Stimulated activated naive B cell treated with anti-CD40 and anti-IgM and Interleukin-4, amounts not matched to agents 10 μg/mL and 1 μg/mL and 100 μg/mL, for 72 hours (primary cell): ENCODE measurements at places on chromosomes 4 and X.

DNA sequence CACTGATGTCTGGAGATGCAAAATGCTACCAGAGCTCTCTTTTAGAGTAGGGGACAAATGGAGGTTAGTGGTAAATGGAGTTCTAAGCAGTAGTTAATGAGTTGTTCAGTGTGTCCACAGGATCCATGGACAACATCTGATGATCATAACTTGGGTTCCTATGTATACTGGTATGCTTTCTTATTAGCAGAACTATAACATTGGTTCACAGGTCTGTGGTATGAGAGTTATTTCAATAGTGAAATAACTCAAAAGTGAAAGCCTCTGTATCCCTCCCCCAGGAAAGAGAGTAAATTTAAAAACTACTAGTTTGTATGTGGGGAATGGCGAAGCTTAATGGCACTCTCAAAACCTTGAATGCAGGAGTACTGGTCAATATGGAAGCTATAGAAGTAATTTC, 363.5 kb upstream of the EMCN start:
- DNase-seq, result no peak

DNA sequence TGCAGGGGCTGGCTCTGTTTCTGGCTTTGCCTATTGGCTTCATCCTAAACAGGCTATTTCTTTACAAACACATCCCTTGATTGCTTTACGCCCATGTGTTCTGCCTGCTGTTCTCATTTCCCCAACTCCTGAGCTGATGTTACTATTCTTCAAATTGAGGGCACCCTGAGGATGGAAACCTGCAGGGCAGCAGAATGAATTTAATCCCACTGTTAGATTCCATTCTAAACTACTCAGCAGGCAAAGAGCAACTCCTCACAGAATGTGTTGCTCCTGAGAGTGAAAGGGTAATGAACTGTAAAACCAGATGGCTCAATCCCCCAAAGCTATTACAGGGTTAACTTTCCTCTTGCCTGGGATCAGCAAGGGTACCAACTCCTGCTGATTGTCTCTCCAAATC, 75.7 kb downstream of the ANKRD50 start:
- DNase-seq, result no peak

DNA sequence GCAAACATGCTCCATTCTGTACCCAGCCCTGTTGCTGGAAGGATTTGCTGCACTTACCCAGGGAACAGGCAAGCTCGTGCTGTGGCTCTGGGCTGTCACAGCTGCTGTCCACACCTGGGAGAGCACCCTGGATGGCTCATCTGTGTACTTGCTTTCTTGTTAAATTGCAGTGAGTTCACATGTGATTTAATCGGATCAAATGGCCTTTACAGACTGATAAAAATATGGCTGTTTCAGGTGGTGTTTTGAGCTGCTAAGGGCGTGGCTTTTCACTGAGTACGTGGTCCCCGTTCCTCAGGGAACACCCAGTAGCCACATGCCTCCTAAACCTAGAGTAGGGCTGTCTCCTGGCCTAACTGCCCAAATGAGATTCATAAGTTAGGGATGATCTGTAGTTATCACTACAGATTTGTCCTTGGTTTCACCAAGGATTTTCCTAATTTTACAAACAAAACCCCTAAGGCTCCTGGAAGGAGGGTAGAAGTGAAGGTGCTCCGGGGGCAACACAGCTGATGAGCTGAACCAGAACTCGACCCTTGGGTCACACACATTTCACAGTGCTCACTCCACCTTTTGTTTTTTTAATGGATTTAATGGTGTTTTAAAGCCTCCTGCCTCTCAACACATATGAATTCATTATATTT, 13.7 kb downstream of the KLKB1 start:
- no peak for DNase-seq

DNA sequence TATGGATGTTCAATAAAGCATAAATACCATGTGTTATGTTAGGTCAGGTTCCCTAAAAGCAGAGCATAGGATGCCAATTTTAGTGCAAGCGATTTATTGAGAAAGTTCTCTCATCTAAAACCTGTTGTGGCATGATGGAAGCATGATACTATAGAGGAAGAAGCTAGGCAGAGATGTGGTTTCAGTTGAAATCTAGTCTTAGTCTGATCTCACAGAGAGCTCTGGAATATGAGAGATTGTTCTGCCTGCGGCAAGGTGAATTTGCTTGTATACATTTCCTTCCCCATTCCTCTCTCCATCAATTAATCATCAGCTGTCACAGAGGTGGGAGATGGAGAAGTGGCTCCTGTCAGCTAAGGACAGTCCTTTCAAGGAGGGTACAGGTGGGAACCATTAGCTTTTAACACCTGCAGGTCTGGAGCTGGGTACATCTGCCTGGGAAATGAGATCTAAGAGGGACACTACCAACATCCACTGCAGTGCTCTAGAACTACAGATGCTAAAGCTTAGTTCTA, 252.4 kb downstream of the CFAP299 start:
- no peak for DNase-seq

- no peak for DNase-seq
Measured at GRCh38 chr4:100511896-100512295, 5.9 kb downstream of the EMCN start.

DNA sequence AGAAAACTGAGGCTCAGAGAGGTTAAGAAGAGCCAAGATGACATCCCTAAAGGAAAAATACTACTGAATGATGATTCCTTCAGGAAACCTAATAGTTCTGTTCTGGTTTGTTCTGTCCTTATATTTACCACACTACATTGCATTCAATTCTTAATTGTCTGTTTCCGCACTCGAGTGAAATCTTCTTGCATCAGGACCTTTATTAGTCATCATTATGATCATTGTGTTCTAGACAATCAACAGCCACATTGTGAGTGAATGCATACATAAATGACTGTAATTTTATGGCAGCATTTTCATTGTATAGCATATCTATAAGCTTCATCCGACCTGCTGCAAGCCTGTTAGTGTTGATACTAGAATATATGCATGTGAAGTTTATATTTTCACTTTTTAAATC, 156.7 kb upstream of the FAM241A start:
- no peak for DNase-seq

- no peak for DNase-seq
Measured at GRCh38 chr4:81740487-81740886, 268.8 kb upstream of the RASGEF1B start.

GRCh38 chrX:39301036-39301435, 499.8 kb downstream of the MID1IP1 start:
- no peak for DNase-seq

DNA sequence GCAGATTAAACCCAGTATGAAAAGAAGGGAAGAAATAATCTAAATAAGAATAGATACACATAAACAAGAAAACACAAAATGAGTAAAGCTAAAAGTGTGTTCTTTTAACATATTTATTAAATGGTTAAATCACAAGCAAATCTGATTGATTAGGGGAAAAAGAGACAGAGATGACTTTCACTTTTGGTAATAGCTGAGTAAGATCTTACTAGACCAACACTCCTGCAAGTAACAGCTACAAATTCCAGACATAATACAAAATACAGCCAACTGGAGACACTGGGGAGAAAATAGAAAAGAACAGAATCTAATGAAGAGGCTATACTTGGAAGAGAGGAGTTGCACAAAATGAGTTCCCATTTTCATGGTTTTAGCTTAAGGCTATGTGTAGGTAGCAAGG, 33.5 kb downstream of the OR13H1 start:
- no peak for DNase-seq

GRCh38 chr4:108512615-108513505, 107.5 kb upstream of the RPL34 start:
- DNase-seq, result no peak

- DNase-seq, result no peak
Measured at GRCh38 chr4:129788486-129788885, 692.5 kb downstream of the C4orf33 start.

DNA sequence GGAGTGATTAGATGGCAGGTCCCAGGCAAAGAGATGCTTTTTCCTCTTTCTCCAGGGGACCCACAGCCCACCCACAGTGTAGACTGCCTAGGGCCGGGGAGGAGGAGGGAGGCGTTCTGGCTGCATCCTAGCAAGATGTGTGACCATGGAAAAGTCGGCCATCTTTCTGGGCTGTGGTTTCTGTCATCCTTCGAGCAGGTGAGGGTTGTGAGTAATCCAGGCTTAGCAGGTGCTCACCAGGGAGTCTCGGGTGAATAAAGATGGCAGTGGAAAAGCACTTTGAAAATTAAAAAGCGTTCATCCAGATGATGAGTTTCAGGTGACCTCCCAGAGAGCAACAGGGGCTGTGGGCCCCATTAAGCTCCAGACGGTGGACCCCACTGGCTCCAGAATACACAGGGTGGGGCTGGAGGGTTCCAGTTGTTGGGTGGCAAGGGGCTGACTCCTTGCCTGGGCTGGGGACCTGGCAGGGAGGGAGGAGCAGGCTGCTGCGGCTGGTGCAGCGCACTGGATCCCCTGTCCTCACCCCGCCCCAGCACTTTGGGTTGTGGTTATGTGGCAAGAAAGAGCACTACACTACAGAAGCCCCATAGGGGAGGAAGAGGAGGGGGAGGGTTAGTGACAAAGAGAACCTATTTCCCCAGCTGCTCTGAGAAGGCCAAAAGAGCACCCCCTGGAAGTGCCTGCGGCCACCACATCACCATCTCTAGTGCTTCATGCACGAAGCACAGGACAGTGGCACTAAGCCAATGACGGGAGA, 23.7 kb downstream of the ELF4 start:
- DNase-seq, result peak; percentile 21

DNA sequence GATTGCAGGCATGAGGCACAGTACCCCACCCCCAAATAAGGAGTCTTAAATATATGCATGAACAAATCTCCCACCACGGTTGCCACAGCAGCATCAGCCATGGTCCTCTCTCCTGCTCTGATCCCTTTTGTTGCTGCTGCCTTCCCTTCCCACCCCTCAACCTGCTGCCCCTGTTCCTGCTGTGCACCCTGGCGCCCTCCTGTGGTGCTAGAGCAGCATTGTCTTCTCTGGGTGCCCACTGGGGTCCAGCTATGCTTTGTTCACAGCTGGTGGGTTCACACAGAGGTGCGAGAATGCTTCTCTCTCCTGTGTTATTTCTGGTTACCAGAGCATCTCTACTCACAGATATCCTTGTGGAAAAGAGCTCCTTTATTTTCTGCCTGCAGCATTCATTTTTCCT, 116.2 kb downstream of the GATB start:
- no peak for DNase-seq

DNA sequence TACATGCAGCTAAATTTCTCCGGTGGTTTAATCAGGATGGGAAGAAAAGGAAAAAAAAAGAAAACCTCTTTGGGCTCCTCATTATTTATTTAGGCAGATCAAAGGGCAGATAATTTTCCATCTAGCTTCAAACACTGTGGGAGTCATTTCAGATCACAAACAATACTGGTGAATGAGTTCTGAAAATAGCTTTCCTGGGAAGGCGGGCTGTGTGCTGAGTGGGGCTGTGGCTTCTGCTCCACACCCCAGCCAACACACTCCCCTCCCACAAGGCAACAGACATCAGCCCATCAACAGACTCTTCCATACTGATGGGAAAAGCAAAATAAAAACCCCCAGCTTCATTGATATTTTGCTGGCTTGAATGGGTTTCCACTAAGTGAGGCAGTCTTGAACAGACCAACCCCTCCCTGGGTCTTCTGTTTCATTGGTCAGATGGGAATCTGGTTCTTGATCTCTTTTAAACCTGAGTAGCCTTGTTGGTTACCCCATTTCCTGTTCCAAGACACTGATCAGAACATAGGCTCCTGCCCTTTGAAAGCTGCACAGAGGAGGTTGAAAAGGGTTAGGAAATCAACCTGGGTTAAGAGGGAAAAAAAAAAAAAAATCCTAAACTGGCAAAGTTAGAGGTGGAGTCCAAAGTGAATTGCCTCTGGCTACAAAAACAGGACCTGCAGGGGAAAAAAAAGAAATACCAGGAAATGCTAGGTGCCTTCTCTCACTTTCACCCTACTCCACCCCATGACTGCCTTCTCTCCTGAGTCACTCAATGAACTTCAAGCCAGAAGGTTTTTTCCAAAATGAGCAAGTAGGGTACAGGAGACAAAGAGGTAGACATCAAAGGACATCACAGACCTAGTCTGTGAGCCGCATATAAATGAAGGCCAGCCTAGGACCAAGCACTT, 20.0 kb downstream of the AMOT start:
- DNase-seq, result no peak

- DNase-seq, result no peak
Measured at GRCh38 chr4:174036576-174036975, 246.9 kb downstream of the FBXO8 start.

DNA sequence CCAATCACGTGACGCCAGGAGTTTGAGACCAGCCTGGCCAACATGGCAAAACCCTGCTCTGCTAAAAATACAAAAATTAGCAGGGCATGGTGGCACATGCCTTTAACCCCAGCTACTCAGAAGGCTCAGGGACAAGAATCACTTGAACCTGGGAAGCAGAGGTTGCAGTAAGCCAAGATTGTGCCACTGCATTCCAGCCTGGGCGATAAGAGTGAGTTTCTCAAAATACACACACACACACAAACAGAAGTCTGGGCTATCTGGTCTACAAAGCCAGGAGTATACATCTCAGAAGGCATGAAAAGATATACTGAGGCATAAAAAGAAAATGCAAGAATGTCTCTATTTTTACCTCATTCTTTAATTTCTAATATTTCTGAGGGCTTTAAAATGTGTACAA, 11.3 kb downstream of the YTHDC1 start:
- DNase-seq, result no peak

- DNase-seq, result no peak
Measured at GRCh38 chr4:116561768-116562167, 523.6 kb downstream of the TRAM1L1 start.

DNA sequence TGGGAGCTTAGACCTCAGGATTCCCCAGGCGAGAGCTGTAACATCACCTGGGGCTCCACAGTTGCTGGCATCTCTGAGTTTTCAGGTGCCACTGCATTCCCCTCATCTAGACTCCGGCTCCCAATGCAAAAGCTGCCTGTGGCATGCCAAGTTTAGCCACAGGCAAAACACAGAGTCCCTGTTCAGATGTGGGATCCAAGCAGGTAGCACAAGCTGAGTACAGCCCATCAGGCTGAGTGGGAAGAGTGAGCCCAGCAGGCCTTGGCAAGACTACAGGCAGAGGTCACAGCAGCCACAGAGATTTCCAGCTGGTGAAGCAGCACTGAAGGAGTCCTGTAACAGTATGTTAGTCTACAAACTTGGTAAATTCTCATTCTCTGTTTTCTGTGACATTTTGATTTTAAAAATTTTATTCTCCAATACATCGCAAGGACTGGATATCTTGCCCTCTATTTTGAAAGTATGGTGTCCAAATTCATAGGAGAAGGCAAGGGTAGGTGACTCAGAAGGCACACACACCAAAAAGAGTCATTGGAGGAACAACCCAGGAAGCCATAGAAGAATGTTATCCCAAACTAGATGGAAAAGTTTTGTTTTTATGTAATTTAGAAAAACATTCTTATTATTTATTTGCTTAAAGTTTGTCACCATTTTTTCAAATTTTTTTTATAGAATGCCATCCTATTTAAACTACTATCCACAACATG, 13.6 kb upstream of the CXCL2 start:
- DNase-seq, result no peak

GRCh38 chr4:172631832-172632231, 536.8 kb upstream of the GALNT7 start:
- no peak for DNase-seq

- DNase-seq, result no peak
Measured at GRCh38 chr4:6473264-6474052, 1.0 kb upstream of the PPP2R2C start.

- DNase-seq, result no peak
Measured at GRCh38 chr4:40269133-40269532, 66.0 kb upstream of the CHRNA9 start.
